ENCODE measurements at places on chromosomes 5 and 9.
A peak's percentile ranks its signal among the peaks of the same experiment; 100 is the strongest.

DNA sequence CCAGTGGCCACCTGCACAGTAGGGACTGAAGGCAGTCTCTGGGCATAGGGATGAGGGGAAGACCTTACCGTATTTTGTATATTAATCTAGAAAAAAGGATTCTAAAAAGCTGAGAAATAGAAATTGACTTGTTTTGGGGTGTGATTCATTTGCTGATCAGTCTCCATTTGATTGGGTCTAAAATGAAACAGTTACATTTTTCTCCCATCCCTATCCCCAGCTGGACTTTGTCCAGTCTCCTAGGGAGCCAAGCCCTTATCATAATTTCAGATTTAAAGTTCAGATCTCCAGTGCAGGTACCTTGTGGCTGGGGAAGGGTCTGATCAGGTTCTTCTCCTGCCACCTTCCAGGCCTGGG lies 240.8 kb downstream of the FANCC start:
- no peak for DNase-seq

DNA sequence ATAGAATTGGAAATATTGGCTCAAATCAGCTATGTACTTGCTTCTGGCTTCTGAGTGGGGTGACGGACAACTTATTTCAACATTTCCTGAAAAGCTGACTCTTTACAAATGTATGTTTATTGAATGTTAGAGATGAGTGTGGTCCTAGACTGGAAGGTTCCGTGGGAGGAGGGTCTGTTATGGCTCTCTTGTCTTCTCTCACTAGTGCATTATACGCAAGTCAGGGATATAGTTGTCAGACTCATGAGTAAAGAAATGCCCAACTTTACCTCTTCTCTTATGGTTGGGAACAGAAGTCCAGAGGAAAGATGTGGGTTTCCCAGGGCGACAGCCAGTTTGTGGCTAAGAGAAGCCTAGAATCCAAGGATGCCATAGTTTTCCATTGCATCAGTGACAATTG lies 839.3 kb upstream of the WWC1 start:
- no peak for DNase-seq

DNA sequence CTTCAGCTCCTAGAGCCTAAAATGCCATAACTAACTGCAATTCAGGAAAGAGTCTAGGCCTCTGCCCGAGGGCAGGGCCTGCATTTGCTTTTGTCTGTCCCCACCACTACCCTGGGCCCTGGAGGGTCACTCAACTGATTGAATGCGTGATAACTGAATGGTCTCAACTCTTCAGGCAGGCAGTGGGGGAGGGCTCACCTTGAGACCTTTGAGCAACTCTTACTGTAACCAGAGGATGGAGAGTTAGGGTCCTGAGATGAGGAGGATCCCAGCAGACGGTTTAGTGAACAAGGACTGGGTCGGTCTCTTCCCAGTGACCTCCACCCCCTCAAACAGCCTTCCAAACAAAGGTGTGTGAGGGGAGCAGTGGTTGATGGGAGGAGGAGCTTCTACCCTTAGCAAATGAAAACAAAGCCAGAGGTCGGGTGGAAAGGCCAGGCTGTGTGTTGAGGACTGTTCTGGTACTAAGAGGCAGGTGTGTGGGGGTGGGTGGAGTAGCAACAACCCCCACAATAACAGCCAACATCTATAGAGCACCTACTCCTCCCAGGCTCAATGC lies 59.4 kb downstream of the CXXC5 start:
- DNase-seq = no peak

DNA sequence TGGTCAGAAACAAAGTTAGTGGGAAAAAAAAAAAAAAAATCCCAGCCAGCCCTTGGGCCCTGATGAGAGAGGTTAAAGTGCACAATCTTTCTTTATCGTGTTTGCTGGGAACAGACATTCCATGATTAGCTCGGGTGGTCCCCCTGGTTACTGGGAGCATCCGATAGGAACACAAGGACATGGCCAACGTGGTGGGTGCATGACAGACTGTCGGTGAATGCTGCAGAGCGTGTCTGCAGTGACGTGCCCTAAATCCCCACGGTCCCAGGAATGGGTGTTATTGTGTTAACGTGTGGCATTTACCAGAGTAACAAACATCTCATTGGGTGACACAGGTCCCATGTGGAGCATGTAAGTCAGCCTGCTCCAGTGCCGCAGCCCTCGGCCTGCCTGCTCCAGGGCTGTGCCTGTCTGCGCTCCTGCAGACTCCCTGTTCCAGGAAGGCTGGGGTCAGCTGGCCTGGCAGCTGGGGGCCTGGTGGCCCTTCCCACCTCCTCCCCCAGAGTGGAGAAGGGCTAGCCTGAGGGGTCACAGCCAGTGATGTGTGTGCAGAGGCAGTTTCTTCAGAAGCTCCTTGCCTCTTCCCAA lies 34.3 kb upstream of the TBC1D2 start:
- DNase-seq = no peak

- DNase-seq = no peak
Measured at GRCh38 chr5:33832404-33833236, 59.2 kb downstream of the ADAMTS12 start.

- no peak for DNase-seq
Measured at GRCh38 chr9:93501406-93501805, 48.0 kb upstream of the FAM120AOS start.

- no peak for DNase-seq
Measured at GRCh38 chr9:91488341-91488740, 64.7 kb upstream of the NFIL3 start.

- no peak for DNase-seq
Measured at GRCh38 chr5:95005811-95006210, 279.1 kb downstream of the MCTP1 start.

- DNase-seq = no peak
Measured at GRCh38 chr5:95959051-95959887, 2.4 kb downstream of the ELL2 start.

DNA sequence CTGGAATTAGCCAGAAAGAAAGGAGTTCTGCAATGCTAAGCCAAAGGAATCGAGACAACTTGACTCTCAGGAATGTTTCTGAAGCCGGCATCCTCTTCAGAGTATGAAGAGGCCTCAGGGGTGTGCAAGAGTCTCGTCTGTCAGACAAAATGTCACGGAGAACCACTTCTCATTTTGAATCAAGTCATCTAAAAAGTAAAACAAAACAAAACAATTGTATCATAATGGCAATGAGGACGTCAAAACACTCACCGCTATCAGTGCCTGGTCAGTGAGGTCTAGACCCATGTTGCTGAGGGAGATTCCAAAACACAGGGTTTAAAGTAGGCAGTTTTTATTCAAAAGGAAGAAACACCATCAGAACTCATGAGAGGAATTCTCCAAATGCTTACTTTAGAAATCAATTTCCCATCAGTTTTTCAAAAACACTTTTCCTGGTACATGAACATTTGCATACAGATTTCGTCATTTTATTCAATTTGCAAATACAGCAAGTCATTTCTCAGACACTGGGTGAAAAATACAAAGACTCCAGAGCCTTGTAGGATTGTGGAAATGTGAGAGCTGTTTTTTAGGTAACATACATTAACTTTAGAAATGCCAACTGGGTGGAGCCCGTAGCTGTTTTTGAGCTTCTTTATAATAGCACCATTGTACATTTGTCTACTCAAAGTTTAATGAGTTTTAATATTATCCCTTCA lies 89.5 kb upstream of the MAP3K1 start:
- DNase-seq = no peak

- DNase-seq = no peak
Measured at GRCh38 chr5:7546555-7546954, 150.6 kb downstream of the ADCY2 start.

DNA sequence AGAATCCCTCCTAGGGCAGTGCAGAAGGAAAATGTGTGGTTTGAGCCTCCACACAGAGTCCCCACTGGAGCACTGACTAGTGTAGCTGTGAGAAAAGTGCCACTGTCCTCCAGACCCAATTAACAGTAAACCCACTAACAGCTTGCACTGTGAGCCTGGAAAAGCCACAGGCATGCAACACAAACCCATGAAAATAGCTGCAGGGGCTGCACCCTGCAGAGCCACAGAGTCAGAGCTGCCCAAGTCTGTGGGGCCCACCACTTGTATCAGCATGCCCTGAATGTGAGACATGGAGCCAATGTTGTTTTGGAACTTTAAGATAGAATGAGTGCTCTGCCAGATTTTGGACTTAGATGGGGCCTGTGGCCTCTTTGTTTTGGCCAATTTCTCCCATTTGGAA lies 119.8 kb upstream of the CDH9 start:
- DNase-seq = no peak

DNA sequence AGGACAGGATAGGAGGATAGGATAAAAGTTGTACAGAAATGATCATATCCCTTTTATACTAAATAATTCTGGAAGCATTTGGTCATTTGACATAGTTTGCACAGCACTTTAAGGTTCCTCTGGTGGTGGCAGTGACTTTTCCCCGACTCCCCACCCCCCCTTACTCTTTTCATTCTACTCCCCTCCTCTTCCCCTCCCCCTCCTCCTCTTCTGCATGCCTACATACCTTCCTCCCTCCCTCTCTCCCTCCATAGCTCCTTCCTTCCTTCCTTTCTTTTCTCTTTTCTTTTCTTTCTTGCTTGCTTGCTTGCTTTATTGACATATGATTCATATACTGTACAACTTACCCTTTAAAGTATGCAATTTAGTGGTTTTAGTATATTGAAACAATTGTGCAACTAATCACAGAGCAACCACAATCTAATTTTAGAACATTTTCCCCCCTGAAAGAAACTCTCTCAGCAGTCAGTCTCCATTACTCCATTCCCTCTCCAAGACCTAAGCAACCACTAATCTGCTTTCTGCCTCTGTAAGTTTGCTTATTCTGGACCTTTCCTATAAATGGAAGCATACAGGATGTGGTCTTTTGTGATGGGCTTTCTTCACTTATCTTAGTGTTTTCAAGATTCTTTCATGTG lies 159.0 kb downstream of the HACD4 start:
- DNase-seq = no peak

DNA sequence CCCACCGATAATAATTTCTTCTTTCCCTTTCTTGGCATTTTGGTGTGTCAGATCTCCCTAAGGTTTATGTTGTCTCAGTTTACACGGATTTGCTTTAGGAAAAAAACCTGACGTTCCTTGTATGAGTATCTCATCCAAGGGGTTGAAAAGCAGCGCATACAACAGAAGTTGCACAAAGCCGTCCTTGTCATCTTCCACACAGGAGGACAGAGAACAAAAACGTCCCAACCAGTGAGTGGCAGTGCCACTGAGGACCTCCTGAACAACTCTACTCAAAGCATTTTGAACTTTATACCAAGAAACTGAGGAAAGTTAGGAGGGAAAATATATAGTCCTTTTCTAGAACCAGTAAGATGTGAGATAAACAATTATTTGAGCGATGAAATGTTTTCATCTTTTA lies 547.0 kb downstream of the PDE4D start:
- DNase-seq = no peak

DNA sequence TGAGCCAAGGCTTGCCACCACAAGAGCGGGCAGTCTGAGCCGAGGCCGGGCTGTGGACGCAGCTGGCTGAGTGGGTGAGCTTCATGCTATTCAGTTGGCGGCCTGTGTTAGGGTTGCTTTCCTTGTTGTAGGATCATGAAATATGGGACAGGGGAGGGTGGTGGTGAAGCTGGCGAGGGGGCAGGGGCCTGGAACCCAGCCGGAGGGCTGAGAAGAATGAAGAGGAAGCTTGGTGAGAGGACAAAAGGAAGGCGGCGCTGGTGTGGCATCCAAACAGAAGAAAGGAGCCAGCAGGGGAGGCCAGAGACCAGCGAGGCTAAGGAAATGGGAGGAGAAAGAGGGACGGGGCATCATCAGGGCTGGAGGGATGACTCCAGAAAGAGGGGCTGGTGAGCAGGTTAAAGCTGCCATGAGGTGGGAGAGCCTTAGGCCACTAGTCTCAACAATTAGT lies 18.3 kb downstream of the RALGPS1 start:
- DNase-seq = no peak

- peak; percentile 10 for DNase-seq
Measured at GRCh38 chr5:140182803-140183367, 7.9 kb downstream of the CYSTM1 start.

DNA sequence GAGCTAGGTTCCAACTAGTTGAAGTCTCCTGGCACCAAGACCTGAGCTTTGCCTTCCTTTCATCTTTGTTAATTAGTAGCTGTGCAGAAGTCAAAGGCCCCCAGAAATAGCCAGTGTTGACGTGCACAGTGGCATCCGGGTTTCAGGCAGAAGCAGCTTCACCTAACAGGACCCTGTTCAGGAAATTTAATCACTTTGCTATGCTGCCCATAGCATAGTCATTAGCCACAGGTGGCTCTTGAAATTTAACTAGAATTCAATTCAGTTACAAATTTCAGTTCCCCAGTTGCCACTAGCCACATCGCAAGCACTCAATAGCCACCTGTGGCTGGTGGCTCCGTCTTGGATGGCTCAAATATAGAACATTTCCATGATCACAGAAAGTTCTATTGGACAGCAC lies 179.1 kb downstream of the GOLPH3 start:
- no peak for DNase-seq

DNA sequence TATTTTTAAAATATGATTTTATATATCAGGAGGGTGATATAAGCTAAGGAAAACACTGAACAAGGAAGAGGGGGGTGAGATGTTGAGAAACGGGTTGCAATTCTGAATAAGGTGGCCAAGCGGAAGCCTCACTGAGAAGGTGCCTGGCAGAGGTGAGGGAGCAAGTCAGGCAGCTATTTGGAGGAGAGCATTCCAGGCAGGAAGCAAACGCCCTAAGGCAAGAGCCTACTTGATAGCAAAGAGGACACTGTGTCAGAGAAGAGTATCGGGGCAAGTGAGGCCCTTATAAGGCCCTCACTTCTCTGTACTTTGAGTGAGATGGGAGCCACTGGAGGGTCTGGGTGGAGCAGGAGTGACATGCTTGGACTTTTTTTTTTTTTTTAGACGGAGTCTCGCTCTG lies 8.0 kb upstream of the CTNNA1 start:
- DNase-seq = no peak

- no peak for DNase-seq
Measured at GRCh38 chr5:172076761-172077244, 70.4 kb upstream of the FBXW11 start.
